Right renal cortex interstitium (tissue), 3 donors: ENCODE measurements at places on chromosomes 5 and 9. TPM values are rescaled to one million over a fixed set of nuclear protein-coding genes. Genes with fewer than 3 reads are reported as not detected.

SHC3 gene
- 2.5 TPM for polyA plus RNA-seq

MAML1 gene
- polyA plus RNA-seq: 38.1 TPM

PHF24 gene
- polyA plus RNA-seq: 0.21 TPM

SLC25A2 gene
- polyA plus RNA-seq: not detected

DNA sequence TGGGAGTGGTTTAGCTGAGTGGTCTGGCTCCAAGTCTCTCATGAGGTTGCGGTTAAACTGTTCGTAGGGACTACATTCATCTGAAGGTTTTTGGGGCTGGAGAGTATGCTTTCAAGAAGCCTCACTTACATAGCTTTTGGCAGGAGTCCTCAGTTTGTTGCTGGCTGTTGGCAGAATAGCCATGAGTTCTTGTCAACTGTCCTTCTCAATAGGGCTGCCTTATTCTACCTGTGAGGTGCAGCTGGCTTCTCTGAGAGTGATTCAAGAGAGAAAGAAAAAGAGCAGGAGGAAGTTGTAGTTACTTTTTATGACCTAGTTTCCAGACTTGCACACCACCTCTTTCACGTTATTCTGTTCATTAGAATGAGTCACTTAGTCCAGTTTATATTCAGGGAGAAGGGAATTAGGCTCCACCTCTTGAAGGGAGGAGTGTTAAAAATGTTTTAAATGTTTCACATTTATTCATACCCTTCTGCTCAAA lies 33.2 kb downstream of the YTHDC2 start:
- DNase-seq: no peak

DNA sequence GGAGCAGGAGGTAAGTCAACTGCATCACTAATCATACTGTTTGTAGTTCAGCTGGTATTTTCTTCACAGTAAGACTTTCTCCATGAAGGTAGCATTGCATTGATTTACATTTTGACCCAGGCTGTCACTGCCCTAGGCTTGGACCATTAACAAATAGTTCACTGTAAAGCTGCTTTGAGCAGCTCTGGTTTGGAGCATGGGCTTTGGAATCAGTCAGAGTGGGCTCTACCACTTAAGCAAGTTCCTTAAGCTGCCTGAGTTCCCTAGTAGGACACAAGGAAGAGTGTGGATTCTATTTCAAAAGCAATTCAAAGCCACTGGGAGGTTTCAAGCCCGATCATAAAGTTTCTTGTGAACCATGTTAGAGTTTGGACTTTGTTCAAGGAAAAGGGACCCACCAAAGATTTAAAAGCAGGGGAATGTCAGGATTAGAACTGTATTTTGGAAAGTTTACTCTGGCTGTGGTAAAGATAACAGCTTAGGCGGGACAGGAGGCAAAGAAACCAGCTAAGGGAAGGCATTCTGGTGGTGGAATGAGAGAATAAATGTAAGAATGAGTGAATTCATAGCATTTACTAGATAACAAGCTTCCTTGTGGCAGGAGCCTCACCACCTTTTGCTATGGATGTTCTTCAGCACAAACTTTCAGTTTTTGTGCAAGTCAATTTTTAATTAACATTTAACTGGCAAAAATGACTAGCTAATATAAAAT lies 12.3 kb upstream of the PANK3 start:
- no peak for DNase-seq

DNA sequence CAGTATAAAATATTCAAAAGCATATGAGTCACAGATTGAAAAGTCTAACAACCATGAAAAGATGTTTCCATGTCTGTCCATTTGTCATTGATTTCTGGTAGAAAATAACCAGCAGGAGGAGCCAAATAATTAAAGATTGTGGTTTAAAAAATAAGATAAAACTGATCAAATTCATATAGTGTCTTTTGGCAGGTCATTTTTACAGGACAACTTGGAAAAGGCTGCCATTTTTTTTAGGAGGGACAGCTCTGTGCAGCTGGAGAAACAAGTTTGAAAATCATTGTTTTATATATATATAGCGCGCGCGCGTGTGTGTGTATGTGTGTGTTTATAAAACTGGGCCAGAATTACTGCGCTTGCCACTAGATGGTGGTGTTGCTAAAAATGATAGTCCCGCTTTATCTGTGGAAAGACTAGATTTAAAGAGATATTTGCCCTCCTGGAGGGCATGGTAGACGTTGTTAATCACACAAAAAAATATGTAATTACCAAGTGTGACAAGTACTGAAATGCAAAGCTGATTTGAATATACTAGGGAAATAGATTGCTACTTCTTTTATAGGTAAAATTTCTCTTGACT lies 1.3 kb upstream of the TRMO start:
- DNase-seq: peak; percentile 56

- no peak for DNase-seq
Measured at GRCh38 chr5:95410279-95410678, 19.1 kb downstream of the FAM81B start.

- DNase-seq: peak; percentile 55
Measured at GRCh38 chr9:134738869-134739659, 97.5 kb downstream of the COL5A1 start.
